ENCODE measurements at places on chromosomes 16 and 17.

DNA sequence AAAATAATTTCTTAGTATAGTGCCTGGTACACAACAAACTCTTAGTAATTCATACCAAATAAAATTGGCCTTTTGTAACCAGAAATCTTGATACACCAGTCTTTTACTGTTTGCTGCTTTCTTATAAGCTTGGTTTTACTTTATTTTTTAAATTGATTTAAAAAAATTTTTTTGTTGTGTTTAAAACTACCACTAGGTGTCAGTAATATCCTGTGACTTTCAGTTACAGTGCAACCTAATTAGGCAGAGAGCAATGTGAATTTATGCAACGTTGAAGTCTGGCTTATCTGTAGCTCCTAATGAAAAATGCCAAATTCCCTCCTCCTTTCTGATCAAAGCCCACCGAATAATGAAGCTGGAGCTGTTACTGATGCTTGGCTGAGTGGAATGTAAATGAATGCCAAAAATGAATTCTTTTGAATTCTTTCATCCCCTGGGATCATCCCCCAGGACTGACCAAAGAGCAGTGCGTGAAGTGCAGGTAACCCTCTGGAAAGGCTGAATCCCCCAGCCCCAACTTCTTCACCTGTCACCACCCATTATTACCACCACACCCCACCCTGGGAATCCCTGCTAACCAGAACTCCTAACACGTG is 3.8 kb downstream of the ERCC4 start:
- DNase-seq = no peak

- no peak for DNase-seq
Measured at GRCh38 chr16:88354229-88355092, 28.3 kb upstream of the ZNF469 start.

- DNase-seq = no peak
Measured at GRCh38 chr16:68985855-68986254, 119.6 kb upstream of the HAS3 start.

- no peak for DNase-seq
Measured at GRCh38 chr17:79982986-79983385, 52.7 kb downstream of the TBC1D16 start.

GRCh38 chr16:27780468-27781194 is 230.7 kb downstream of the KATNIP start:
- no peak for DNase-seq

GRCh38 chr17:58338454-58338840 is 9.9 kb upstream of the TSPOAP1 start:
- DNase-seq = no peak

GRCh38 chr17:37791447-37792399 is 46.9 kb upstream of the HNF1B start:
- DNase-seq = no peak
